ENCODE measurements at places on chromosomes 3 and 15.

- no peak for DNase-seq
These were observed 23.1 kb downstream of the AADAC start for GRCh38 chr3:151837057-151837456.

DNA sequence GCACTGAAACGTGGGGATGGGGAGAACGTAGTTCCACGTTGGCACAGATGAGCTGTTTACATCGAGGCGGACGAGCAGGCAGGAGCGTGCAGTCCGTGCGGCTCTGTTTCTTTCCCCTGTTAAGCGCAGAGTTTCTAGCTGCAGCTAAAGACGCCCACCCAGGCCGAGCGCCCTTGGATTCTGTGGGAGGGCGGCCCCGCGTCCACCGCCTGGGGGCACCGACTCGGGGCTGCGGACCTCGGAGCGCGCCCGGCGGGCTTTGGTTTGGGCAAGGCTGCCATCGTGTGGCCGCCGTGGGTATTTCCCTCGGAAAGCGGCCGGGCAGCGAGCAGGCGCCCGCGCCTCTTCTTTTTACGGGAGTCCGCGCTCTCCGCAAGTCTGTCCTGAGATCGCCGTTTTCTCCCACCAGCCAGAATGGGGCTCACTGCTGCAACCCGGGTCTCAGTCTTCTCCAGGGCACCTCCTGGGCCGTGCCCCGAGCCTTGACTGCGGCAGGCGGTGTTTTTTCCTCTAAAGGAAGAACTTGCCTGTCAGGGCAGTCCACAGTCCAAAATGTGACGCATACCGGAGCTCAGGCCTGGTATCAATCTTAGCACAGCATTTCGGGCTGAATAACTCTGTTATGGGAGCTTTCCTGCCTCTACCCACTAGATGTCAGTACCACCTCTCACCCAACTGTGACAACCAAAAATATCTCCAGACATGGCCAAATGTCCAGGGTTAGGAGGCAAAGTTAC lies 219.9 kb upstream of the IGF1R start:
- peak; percentile 32 for DNase-seq

DNA sequence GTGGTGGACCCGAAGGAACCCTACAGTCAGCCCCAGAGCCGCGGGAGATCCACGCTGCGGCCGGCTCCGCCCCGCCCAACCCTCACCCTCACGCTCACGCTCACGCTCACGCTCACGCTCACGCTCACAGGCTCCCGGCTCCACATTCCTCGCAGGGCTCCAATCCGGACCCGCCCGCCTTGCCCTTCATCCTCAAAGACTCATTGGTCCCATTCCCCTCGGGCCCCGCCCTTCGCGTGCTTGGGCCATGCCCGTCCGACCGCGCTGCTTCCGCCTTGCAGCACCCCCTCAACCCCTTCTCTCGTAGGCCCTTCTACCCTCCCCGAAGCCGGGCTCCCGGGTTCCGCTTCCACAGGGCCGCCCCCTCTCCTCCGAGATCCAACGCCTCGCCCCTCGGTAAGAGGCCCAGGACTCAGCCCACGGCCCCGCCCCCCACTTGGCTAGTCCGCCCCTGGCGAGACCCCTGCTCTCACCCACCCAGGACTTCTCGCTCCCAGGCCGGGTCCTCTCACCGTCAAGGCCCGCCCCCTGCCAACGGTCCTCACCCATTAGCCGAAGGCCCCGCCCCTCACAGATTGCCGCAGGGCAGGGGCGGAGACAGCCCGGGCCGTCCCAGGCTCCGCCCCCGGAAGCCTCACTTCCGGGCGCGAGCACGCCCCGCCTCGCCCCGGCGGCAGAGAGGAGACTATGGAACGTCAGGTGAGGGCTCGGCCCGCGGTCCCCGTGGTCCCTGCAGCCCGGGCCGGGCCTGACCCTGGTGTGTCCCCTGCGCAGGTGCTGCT lies at the start of gene APEH:
Gene APEH (plus strand): TSS at position 637 of the 782 bp plus-strand sequence. CDS start 51 bp downstream, at position 688.
- DNase-seq, result peak; percentile 98

GRCh38 chr3:174859114-174859735 lies at the start of gene NAALADL2:
TSS of gene NAALADL2 (plus strand) at chr3:174859334.
- no peak for DNase-seq

DNA sequence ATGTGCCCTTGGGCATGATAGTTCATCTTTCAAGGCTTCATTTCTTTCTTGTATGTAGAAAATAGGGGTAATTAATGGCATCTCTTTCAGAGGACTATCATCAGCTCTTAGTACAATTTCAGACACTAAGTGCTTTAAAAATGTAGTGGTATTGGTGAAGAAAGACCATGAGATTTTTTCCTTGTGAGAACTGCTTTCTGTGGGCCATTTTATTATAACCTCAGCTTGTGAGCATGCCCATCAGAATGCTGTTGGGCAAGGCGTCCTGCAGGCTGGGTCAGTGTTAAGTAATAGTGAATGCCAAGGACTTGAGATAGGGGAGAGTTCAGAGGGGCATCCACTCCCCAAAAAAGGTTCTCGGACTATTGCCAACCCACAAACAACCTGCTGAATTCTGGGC lies 187.9 kb downstream of the GHSR start:
- no peak for DNase-seq

- no peak for DNase-seq
These were observed 22.6 kb downstream of the NTRK3 start for GRCh38 chr15:88233921-88234320.

DNA sequence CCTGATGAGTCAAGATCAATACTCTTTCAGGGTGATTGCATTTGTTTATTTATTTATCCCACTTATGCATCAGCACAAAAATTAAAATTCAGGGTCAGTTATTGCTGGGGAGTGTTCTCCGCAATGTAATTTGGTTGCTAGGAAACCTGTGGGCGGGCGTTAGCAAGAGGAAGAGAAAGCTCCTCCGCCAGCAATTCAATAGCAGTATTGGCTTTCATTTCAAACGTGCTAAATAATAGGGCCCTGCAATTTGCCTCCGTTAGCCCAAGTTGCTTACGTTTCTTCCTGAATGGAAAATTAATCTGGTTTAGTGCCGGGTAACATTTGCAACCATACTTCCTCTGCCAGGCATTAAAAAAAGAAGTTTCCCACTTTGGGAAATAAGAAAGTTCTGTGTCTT lies 35.5 kb upstream of the PLCL2 start:
- DNase-seq, result peak; percentile 91

- no peak for DNase-seq
These were observed 150.2 kb upstream of the CBLB start for GRCh38 chr3:106018929-106019550.

- DNase-seq, result no peak
These were observed 164.8 kb upstream of the CDIN1 start for GRCh38 chr15:36414670-36415069.

DNA sequence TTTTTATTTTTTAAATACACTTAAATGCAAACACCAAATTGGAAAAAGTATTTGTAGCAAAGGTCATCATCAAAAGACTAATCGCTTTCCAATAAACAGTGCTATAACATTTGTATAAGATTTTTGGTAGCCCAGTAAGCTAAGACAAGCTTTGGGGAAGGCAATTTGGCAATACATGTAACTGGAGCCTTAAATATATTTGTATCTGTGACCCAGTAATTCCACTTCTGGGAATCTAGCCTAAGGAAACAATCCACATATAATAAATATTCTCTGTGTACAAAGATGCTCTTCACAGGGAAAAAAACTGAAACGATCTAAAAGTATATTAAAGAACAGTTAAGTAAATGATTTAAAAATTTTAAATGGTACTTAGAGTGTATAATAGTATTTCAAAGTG lies 65.5 kb upstream of the TJP1 start:
- DNase-seq, result no peak

DNA sequence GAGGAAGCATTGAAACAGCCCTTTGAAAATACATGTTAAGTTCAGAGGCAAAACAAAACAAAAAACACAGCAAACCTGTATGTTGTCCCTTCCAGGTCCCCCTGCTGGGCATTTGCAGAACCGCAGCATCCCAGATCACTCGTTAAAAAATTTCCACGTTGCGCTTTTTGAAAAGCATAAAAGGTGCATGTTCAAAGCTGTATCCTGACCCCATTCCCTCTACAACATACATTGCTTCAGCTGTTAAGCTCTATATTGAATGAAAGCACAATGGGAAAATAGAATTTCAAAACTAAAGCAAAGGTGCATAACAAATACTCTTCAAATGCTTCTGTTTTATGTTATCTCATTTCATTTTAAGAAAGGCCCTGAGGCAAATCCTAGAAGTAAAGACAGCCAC lies 328.3 kb downstream of the THSD4 start:
- peak; percentile 21 for DNase-seq

GRCh38 chr3:26293329-26293844 lies 329.2 kb upstream of the LRRC3B start:
- no peak for DNase-seq

- DNase-seq, result no peak
These were observed 3.6 kb downstream of the ADAMTSL3 start for GRCh38 chr15:83657549-83657948.

DNA sequence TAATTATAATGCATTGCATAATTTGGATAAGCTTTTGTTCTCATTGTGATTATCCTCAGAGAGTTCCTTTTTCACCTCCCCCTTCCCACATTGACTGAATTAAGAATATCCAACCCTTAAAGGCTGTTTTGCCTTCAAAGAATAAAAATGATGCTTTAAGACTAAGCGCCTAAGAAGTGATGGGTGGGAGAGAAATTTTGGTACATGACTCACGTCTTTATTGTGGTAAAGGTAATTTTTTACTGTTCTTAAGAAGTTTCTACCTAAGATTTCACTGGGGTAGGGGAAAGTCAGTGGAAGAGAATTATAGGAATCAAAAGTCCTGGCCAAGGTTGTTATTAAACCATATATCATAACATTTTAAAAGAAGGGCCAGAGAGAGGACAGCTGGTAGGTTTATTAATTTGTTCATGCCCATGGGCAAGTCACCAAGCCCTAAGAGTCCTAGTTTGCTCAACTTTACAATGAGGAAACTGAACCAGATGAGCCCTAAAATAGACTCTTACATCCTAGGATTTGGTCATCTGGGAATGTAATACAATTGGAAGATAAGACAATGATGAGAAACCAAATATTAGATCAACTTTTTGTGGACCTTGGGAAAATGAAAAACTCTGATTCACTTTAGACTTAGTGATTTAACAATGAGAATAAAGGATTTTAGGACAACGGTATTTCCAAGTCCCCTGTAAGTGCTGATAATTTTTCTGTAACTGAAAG lies 101.1 kb upstream of the RASGRP1 start:
- DNase-seq, result peak; percentile 52

All from CD4-positive, alpha-beta T cell treated with Interleukin-4 for 4 hours (primary cell).